Small intestine (tissue), 16 donors: ENCODE measurements at places on chromosomes 5 and 9.

DNA sequence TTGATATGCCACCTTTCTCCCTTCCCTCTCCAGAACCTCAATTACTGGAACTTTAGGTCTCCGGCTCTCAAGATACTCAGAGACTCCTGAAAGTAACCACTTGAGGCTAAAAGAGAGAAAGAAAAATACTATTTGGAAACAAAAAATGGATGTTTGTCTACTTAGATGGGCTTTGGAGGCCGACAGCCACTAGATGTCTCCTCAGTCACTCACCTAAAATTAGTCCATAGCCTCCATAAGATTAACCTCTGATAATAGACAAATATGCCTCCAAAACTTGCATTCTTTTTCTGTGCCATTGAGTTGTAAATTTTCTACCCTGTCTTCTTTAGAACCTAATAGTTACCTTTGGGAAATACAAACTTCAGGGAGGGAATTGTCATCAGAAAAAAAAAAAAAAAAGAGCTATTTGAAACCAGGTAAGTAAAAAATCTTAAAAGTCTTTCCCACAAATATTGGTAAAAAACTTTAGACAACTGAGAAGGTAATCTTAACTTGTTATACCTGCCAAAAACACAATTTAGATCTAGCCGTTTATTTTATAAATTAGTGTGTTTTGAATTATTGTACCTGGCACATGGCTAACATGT, 11.2 kb upstream of the PCDH1 start:
- no peak for DNase-seq

- no peak for DNase-seq
These were observed 17.8 kb upstream of the LAMC3 start for GRCh38 chr9:130990978-130991777.

DNA sequence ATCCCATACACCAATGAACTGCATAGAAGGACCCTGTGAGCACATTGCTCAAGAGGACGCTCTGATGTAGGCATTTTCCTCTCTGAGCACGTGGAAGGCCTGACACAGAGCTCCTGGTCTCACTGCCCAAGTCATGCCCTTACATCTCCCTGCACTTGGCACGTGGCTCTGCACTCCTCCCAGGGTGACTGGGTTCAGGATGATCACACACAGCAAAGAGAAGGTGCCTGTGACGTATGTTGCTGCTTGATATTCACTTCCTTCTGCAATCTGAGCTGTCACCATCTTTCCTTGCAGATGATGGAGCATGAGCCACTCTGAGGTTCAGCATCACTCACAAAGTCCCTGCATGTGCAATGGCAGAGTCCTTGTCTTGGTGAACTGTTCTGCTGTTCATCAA, 125.2 kb downstream of the FSTL4 start:
- no peak for DNase-seq

DNA sequence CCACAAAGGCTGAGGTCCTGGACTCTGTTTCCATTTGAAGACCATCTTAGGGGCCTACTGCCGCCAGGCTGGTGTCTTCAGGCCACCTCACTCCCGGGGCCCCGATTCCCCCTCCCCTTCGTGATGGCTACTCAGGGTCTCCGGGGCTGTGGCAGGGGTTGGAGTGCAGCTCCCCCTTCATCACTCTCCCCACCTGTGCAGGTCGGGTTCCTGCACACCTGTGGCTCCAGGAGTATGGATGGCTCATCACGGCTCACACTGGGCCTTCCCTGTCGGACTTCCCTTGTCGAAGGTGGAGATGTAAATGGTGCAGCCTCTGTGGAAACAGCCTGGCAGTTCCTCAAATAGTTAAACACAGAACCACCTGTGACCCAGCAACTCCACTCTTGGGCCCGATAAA, 11.9 kb downstream of the LCN9 start:
- DNase-seq, result no peak
